Stimulated activated CD4-positive, alpha-beta T cell treated with anti-CD3 and anti-CD28 coated beads, Interleukin-1b, Interleukin-23, amount 100 ng/mL, for 1 hour (primary cell): ENCODE measurements at places on chromosomes 13 and 19.

- DNase-seq = no peak
Observed at GRCh38 chr13:101144808-101145419, 271.4 kb downstream of the NALCN start.

- no peak for DNase-seq
Observed at GRCh38 chr19:48922548-48923490, 10.7 kb upstream of the DHDH start.

DNA sequence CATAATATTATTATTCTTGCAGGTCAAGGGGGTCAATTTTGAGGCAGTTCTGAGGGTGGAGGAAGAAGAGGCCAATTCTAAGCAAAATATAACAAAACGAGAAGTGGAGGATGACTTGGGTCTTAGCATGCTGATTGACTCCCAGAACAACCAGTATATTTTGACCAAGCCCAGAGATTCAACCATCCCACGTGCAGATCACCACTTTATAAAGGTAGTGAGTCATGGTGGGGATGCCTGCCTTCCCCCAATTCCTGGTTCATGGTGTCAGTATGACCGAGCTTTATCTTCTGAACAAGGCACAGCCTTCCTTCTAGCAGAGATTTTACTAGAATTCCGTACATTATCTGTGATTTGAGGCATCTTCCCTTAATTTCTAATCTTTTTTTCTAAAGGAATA lies 9.4 kb upstream of the DCUN1D2 start:
- no peak for DNase-seq

DNA sequence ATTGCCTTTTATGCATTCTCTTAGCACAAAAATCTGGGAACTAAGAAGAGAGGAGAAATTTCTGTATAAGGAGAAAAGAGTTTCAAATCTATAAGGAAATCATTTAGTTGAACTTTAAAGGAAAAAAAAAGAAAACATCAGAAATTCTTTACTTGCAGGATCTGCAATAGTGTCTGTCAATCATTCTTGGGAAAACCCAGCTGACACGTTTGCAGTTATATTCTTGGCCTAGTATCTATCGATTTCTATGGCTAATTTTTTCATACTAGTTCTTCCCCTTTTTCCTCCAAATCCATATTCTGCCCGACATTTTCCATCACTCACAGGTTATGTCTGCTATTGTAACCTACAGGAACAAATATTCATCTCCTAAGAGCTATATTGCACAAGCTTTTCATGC lies 160.7 kb downstream of the ABCC4 start:
- DNase-seq = no peak

GRCh38 chr13:38421590-38422560 lies 72.2 kb downstream of the UFM1 start:
- no peak for DNase-seq

GRCh38 chr13:54226876-54227275 lies 1198.3 kb downstream of the OLFM4 start:
- no peak for DNase-seq

DNA sequence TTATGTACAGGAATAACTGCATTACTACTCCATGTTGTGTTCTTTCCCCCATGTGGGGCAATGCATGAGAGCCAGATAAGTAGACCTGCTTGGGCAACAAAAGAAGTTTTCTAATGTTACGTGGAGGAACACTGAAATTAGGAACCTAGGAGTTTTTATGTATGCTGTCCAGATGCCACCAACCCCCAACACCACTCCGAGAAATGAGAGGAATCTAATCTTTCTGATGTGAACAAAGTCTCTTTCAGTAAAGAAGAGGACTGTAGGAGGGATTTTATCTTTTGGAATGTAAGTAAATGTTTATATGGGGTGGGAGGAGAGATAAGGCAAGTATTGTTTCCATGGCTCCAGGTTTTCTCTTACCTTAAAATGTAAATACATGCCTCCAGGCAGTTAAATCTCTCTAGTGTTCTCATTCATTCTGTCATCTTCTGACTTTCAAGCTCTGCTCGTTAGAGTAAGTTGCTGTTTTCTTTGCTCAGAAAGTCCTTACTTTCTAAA lies 820.6 kb downstream of the PCDH17 start:
- DNase-seq = no peak

GRCh38 chr13:44989941-44990340 lies 603 bp downstream of the GPALPP1 start:
- no peak for DNase-seq

- DNase-seq = no peak
Observed at GRCh38 chr19:7888826-7889217, 512 bp downstream of the LRRC8E start.

GRCh38 chr19:44745341-44745831 lies 3.1 kb upstream of the BCL3 start:
- no peak for DNase-seq

GRCh38 chr13:66128201-66128600 lies 1101.9 kb downstream of the PCDH9 start:
- DNase-seq = no peak

DNA sequence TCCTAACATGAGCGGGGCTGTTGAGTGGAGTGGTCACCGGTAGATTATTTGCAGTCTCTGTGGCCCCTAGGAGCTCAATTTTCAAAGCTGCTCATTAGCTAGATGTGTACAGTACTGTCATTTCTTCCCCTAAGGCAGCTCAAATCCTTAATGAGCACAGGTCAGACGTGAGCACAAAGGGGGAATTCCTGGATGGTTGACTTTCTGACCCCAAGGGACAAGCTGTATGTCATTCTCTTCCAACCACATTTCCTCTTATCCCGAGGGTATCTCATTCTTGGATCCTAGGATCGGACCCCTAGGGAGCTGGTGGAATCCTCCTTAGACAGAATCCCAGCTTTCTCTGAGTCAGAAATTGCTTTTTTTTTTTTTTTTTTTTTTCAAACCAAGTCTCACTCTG lies 5.7 kb upstream of the OR7G3 start:
- no peak for DNase-seq

- no peak for DNase-seq
Observed at GRCh38 chr13:80989241-80989640, 648.3 kb upstream of the SPRY2 start.

GRCh38 chr19:14686411-14686810 lies 3.4 kb upstream of the ZNF333 start:
- no peak for DNase-seq

- no peak for DNase-seq
Observed at GRCh38 chr13:103275081-103275480, 208.9 kb upstream of the SLC10A2 start.

DNA sequence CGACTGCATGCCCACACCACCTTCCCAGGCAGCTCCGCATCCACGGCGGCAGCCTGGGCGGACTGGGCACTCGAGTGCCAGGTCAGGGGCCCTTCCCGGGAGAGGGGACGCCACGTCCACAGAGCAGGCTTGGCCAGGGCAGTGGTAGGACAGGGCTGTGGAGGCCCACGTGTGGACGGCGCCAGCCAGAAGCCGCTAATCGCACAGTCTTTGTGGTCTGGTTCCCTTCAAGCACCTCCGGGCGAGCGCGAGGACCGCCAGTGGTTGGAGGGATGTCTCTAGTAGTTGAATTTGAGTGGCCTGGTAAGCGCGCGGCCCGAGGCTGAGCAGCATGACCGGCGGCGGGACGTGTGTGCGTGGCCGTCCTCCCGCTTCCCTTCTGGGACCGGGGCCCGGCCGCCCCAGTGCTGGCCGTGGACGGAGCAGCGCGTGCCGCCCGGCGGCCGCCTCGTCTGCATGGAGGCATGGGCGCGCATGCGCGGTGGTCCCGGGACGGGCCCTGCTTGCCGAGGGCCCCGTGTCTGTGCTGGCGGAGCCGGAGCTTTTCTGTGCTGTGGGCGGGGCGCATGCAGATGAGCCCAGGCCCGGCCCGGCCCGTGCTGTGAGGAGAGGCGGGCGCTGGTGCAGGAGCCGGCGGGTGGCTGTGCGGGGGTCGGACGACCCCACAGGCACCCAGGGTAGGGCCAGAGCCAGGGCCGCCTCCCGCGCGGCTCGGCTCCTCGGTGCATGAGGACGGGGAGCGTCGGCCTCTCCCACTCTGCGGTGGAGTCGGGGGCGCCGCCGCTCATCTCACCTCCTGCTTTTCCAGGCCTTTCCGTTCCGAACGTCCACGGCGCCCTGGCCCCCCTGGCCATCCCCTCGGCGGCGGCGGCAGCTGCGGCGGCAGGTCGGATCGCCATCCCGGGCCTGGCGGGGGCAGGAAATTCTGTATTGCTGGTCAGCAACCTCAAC lies 8.6 kb downstream of the PTBP1 start:
- DNase-seq = no peak

DNA sequence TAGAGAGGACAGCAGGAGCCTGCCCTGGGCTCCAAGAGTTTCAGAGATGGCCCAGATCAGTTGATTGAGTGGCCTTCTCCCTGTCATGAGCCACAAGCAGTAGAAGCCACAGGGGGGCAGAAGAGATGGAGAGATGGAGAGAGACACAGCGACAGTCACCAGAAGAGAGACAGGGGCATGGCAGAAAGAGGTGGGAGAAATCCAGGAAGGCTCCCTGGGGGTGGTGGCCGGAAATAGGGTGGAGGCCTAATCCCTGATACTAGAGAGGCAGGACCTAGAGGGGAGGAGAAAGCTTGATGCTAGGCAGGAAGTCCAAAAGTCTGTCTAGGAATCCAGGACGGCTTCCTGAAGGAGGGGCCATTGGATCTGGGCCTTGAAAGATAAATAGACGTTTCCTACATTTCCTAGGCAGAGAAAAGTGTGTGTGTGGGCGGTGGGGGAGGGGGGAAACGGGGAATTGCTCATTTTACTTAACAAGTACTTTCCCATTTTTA lies 9.6 kb upstream of the TPM4 start:
- DNase-seq = no peak

DNA sequence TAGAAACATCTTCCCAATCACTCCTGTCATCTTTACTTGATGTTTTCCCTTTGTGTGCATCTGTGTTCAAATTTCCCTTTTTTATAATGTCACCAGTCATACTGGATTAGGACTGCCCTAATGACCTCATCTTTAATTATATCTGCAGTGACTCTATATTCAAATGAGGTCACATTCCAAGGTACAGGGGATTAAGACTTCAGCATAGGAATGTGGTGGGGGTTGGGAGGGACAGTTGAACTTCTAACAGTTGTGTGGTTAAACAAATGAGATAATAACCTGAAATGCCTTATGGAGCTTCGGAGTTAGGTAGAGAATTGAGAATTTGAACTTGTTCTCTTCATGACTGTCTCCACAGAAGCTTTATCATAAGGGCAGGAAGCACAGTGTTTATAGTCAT lies 23.0 kb downstream of the PAN3 start:
- DNase-seq = no peak

- no peak for DNase-seq
Observed at GRCh38 chr19:46954993-46955812, 64.4 kb upstream of the NPAS1 start.

DNA sequence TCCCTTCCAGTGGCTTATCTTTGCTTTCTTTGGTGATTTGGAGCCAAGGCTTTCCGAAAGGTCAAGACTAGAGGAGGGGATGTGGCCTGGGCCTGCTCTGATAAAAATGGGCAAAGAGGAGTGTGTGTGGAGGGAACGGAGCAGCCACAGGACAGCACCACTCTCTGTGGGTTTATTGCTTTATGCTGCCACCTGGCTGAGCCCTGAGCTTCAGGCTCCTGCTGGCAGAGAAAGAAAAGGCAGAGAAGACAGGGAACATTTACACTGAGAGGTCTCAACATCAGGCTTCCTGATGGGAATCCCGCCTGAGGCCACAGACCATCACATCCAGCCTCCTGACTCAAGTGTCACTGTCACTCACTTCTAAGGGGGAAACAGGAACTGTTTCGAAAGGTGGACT lies 9.2 kb upstream of the GSX1 start:
- DNase-seq = no peak

- peak; percentile 41 for DNase-seq
Observed at GRCh38 chr19:41595258-41595889, 19.4 kb downstream of the CEACAM21 start.

DNA sequence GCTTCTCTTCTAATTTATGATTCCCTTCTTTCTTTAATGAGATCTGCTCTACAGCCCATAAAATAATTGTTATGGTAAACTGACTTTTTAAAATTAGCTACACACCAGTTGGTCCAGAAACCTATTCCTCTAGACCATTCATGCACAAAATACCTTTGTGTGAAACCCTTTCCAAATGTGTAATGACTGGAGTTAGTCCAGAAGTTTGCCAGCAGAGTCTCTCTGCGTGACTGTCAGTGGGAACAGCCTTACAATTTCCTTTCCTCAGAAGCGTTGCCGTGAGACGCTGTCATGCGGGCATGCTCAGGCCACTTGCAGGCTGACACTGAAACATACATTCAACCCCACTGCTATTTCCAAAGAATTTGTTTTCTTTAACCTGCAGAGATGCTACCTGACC lies 965.2 kb downstream of the PCDH9 start:
- DNase-seq = no peak

GRCh38 chr19:57664269-57665127 lies 4.2 kb upstream of the ZSCAN4 start:
- no peak for DNase-seq

GRCh38 chr19:33287438-33287837 lies 14.9 kb downstream of the CEBPA start:
- no peak for DNase-seq

DNA sequence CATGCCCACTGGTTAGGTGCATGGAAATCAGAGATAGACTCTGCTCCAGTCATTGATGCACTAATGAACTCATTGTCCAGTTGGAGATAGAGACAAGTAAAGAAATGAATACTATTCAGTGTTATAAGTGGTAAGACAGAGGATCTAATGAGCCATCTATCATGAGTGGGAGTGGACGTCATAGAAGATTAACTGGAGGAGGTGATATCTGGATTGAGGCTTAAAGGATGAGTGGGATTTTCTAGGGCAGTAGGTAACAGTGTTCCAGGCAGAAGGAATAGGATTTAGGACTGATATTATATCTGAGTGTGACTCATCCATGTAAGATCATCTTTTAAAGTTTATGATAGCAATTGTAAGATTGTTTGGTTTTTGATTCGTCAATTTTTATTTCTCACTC lies 152.2 kb upstream of the CSNK1A1L start:
- DNase-seq = no peak

DNA sequence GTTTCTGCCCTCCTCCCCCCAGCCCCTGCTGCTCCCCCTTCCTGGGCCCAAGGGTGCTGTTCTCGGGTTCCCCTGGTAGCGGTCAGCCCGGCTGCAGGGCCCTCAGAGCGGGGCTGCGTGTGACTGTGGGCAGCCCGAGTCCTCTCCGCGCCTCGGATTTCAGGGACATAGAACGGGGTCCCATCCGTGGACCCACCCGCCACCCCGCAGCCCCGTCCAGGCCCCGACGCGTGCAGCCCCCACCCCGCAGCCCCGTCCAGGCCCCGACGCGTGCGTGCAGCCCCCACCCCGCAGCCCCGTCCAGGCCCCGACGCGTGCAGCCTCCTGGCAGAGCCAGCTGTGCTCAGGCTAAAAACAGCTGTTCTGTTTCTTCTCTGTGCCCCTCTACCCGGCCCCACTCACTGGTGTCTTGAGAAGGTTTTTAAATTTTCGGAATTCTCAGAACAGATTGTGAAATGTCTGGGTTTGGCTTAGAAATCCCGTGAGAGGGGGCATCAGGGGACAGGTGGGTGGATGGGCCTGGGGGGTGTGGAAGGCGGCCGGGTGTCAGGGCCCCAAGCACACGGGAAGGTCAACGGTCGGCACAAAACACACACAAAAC lies 5.5 kb upstream of the PRTN3 start:
- no peak for DNase-seq

GRCh38 chr19:27746691-27747380 lies 1466.1 kb downstream of the UQCRFS1 start:
- no peak for DNase-seq
